ENCODE measurements at places on chromosomes 6 and 20.

- DNase-seq, result peak; percentile 46
Measured at GRCh38 chr6:28884423-28885131, 39.2 kb downstream of the TRIM27 start.

- no peak for DNase-seq
Measured at GRCh38 chr6:85795945-85796344, 153.3 kb upstream of the SYNCRIP start.

DNA sequence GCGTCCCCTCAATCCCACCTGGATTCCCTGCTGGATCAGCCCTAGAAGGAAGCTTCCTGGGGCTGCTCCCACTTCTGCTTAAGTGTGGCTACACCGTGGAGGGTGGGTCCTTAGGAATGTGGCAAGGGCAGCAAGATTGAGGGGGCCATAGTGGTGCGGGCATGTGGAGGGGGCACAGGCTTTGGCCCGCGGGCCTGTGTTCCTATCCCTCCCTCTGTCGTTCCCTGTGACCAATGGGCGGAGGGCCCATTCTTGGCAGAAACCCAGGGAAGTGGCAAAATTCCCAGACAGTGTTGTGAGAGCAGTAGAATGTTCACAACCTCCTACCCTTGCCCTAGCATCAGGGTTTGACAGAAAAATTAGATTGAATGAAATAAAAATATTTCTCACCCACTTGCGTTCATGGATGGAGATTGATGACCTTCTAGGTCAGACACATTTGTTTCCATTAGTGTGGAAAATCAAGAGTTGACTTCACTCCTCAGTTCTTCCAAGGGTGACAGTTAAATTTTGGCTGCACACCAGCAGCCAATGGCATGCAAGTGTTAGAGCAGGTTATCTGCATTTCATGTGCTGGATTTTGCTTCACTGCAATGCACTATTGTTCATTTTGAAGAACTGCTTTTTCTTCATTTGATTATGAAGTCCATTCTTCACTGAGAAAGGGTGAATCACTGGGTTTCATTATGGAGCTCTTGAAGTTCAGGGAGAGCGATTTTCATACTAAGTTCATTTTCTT lies 49.3 kb upstream of the AHI1 start:
- DNase-seq, result no peak

DNA sequence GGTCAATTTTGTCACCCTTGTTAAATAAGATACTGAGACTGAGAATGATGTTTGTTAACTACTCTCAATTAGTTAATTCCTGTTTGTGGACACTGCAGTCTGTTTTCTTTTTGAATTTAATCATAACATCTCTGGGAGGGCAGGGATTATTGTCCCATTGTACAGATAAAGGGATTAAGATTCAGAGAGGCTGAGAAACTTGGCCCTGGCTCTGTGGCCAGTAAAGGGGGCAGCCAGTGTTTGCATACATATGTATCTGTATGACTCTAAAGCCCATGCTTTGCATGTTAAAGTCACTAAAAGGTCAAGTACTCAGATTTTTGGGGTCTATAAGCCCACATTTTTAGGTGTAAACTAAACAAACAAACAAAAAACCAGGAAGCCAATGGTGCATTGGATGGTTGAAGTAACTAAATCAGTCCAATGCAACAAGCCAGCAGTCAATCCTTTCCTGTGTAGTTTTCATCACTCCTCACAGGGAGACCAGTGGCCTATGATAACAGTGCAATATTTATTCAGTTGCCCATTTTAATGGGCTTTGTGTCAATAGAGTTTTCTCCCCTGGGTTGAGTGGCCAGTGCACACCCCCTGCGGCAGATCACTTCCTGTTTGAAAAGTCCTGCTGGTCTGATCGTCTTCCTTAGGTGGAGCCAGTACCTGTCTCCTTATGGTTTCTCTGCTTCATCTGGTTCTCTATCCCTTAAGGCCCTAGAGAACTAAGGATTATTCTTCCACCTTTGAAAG lies 106.7 kb downstream of the SLX4IP start:
- no peak for DNase-seq

- no peak for DNase-seq
Measured at GRCh38 chr6:154112181-154112809, 73.3 kb downstream of the OPRM1 start.

- DNase-seq, result no peak
Measured at GRCh38 chr20:6974838-6975237, 207.4 kb downstream of the BMP2 start.

GRCh38 chr20:8589956-8590355 lies 457.9 kb downstream of the PLCB1 start:
- no peak for DNase-seq

GRCh38 chr20:44135417-44136204 lies 51.4 kb downstream of the JPH2 start:
- no peak for DNase-seq

DNA sequence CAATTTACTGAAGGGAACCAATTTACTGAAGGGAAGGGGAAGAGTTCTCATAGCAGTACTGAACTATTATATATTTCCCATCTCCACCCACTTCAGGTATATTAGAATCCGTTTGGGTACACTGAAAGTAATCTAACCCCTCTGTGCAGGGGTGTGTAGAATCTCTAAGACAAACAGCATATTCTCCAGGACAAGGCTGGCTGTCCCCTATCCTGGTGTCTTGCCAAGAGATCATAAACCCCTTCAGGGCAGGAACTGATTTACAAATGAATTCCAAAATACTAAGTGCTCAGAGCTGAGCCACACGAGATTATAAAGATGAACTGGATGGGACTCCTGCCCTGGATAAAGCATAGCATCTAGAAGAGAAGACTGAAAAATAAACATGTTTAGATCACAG lies 9.2 kb downstream of the ASF1A start:
- DNase-seq, result no peak

DNA sequence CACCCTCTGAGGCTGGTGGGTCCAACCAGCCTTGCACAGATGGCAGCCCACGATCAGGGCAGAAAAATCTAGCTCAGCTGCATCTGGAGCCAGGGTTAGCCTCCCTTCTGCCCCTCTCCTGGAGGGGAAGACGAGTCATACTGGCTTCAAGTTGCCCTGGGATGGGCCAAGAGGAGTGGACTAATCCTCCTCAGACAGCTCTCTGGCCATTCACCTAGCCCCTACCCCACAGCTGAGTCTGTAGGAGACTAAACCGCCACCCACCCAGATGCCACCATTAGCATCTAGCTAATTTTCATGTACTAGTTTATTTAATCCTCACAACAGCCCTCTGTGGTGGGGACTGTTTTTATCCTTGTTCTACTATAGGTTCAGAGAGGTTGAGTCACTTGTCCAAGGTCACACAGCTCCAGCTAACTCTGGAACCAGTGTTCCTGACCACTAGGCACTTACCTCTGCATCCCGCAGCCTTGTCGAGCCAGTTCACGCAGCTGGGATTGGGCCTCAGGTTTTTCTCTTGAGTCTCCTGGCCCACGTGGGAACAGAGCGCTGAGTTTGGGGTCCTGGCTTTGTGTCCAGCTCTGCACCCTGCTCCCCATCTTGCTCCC lies 48.5 kb upstream of the CCDC167 start:
- no peak for DNase-seq

DNA sequence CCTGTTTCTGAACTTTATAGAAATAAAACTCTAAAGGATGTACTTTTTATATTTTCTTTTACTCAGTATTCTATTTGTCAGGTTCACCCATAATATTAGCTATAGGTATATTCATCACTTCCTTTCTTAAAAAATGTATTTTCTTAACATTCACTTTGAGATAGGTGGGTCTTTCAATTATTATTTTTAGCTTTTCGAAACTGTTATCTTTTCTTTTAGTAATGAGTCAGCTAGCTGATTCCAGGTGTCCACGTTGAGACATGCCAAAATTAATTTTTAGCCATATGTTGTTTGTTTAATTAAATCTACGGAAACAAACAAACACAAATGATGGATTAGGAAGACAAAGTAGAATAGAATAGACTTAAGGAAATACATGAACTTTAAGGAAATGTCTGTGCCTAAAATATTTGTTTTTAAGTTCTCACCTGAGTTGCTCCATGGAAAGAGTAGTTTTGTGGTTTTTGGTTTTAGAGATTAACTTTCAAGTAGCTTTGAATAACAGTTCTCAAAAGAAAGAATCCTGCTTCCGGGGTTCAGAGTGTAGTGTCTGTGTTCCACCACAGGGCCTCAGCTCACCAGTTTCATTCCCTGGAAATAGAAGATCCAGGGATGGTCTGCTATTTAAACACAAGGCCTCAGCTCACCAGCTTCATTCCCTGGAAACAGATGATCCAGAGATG lies 435.0 kb downstream of the HAO1 start:
- no peak for DNase-seq

DNA sequence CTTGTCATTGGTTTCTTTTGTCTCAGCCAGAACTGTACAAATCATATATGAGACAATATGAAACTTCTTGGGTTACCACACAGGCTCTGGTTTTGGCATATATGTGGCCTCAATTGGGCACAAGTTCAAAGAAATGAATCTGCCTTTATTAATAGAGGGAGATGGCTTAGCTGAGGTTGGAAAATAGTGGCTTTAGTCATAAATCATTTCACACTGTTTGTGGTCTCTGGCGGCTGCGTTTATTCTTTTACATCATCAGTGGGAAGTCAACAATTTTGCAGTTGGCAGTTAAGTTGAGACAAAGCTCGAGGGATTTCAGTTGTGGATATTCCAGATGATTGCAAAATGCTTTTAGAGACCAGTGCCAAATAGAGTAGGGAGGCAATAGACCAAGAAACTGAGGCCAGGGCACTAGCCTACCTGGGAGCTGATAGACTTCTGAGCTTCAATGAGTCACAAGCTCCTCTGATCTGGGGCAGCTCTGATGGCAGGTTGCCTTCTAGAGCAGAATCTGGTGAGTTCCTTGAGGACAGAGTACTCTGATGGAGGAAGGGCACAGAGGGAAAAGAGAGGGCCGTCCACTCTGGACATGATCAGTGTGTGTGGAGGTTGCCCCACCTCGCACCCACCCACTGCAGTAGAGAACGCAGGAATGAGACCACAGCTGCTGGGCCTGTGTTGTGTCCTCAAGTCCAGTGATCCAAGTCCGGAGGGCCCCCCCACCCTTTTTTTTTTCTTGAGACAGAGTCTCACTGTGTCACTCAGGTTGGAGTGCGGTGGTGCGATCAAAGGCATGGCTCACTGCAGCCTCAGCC lies 73.5 kb downstream of the ARMC2 start:
- no peak for DNase-seq

DNA sequence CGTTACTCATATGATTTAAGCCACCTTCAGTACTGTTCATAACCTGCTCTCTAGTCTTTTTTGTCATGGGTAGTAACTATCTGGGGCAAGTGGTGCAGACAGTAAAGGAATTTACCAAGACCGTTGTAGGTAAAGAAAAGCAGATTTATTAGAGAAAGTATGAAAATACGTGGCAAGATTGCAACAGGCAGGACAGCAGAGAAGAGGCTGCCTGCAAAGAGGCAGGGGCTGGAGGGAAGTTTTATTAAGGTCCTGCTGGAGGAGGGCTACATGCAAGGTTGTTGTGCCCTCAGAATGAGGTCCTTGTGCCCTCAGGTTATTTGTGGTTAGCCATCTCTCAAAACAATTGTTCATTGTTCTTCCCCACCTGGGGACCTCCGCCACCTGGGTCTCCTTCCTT lies 444.3 kb downstream of the BCKDHB start:
- no peak for DNase-seq

GRCh38 chr20:53752583-53752970 lies 158.9 kb upstream of the ZNF217 start:
- DNase-seq, result no peak

All from stimulated activated CD4-positive, alpha-beta T cell treated with anti-CD3 and anti-CD28 coated beads, Interleukin-12 subunit alpha, Interleukin-12 subunit beta, amount 100 ng/mL, for 24 hours (primary cell).